ENCODE measurements at places on chromosomes 13 and 19.

DNA sequence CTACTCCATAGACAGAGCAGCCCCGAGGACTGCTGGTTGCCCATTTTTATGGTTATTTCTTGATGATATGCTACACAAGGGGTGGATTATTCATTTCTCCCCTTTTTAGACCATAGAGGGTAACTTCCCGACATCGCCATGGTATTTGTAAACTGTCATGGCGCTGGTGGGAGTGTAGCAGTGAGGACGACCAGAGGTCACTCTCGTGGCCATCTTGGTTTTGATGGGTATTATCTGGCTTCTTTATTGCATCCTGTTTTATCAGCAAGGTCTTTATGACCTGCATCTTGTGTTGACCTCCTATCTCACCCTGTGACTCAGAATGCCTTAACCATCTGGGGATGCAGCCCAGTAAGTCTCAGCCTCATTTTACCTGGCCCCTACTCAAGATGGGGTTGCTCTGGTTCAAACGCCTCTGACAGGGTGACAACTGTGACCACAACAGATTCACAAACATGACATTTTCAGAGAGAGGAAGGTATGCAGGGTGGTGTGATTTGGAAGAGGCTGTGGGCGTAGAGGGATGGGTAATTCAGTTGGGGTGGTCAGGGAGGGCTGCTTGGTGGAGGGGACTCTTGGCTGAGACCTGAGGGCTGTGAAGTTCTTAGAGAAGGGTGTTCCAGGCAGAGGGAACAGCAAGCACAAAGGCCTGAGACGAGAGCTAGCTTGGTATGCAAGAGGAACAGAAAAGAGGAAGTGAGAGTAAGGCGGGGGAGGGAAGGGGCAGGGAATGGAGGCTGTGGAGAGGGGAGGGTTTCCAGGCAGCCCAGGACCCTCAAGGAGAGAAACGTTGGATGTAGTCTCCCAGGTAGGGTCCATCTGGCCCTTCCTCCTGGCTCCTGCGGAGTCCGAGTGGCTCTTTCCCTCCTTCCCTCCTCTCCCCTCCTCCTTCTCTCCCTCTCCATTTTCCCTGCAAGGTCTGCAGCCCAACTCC is 23.5 kb downstream of the FAM187B start:
- no peak for DNase-seq

GRCh38 chr13:107043021-107043956 is 475.4 kb upstream of the ARGLU1 start:
- DNase-seq: no peak

DNA sequence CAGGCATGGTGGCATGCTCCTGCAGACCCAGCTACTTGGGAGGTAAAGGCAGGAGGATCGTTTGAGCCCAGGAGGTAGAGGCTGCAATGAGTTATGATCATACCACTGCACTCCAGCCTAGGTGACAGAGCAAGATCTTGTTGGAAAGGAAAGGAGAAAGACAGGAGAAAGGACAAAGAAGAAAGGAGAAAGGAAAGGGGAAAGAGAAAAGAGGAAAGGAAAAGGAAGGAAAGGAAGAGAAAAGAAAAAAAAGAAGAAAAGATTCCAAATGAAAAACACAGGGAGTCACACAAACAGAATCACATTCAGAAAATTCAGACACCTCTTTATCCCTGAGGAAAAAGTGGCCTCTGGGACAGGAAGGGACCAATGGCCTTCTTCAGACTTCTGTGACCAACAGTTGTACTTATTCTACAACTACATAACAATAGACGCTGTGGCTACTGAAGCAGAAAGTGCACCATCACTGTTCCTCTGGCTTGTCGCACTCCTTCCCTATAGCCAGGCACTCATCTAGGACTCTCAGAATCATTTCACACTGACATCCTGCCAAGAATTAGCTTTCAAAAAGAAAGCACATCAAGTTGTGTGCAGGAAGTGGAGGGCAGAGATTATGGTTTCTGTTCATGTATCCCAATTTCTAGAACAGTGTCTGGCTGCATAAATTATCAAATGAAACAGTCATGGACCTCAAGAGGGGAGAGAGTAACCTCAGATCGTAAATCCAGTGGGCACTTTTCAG is 5.9 kb downstream of the MTMR6 start:
- DNase-seq: no peak

GRCh38 chr13:46947425-46948191 is 50.8 kb upstream of the HTR2A start:
- no peak for DNase-seq

GRCh38 chr19:42327381-42327780 is 1.9 kb downstream of the MEGF8 start:
- DNase-seq: no peak

DNA sequence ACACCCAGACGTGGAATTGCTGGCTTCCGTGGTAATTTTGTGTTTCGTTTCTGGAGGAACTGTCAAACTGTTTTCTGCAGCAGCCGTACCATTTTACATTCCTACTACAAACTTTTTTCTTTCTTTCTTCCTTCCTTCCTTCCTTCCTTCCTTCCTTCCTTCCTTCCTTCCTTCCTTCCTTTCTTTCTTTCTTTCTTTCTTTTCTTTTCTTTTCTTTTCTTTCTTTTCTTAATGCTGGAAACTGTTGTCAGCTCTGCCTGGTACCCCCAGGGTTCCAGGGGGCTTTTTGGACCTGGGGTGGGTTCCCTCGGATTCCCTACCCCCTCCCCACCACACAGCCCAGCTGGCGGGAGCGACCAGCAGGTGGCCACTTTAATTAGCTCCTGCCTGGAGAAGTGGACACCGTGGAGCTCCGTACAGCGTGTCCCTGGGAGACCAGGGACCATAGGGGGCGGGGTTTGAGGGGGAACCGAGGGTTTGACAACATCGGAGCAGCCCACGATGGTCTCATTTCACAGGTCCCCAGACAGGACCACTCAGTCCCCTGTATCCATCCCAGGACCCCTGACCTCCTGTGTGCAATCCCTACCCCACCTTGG is 24.4 kb downstream of the CELF5 start:
- no peak for DNase-seq

DNA sequence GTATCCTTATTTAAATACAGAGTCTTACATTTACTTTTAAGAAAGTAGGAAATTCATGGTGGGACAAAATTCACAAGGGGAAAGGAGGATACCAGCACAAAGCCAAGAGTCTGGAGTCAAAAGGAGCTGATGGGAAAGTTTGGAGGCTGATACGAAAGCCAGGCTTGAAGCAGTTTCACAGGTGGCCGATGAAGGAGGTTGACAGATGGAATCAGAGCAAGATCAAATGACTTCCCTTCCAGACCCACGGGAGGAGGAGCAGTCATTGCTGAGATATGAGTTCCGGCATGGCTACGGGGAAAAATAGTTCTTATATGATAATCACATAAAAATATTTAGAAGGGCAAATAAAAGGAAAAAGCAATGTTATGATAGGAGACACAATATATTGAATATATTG is 65.0 kb downstream of the DGKH start:
- DNase-seq: no peak

GRCh38 chr13:76861859-76862258 is 24.3 kb downstream of the KCTD12 start:
- no peak for DNase-seq

- DNase-seq: no peak
Observed at GRCh38 chr13:98475522-98475921, 101.4 kb downstream of the STK24 start.

DNA sequence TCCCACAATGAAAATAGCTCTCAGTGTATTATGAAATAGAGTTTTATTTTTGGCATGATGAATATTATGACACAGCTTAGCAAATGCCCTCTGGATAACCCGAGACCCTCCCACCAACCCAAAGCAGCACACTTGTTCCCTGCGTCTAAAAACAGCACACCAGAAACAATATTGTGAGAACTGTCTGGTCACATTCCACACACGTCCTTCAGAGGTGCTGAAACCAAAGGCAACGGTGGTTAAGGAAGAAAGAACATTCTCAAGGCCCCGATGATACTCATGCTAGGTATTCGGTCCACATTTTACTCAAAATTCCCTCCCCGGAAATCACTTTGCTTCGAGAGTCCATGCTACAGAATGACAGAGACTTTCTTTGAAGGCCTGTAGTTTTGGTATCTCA is 156.7 kb downstream of the SLC7A1 start:
- DNase-seq: no peak

GRCh38 chr13:69243366-69243765 is 864.3 kb upstream of the ATXN8OS start:
- peak; percentile 42 for DNase-seq

DNA sequence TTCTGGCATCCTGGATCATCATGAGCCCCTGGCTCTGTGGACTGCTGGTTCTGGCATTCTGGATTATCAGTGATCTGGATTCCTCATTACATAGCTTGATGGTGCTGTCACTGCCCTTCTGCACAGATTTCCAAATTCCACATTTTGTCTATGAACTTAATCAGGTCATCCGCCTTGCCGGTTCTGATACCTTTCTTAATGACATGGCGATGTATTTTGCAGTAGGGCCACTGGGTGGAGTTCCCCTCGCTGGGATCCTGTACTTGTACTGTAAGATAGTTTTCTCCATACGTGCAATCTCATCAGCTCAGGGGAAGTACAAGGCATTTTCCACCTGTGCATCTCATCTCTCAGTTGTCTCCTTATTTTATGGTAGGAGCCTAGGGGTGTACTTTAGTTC is 24.4 kb upstream of the OR7C2 start:
- no peak for DNase-seq

DNA sequence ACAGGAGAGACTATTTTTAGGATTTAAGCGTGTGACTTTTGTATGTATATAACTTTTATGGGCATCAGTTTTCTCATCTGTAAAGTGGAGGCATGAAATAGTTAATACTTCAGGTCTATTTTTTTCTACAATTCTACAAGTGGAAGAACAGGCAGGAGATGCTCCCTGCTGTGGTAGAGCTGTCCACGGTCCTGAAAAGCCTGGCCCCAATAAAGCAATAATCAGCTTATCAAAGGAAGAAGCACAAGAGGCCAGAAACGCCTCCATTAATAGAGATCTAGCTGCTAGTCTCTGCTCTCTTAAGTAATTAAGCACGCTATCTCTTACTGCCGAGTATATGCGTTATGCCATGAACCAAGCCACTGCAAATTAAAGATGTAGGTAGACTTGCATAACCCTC is 28.0 kb upstream of the WASF3 start:
- no peak for DNase-seq

GRCh38 chr13:26541678-26542568 is 15.6 kb upstream of the WASF3 start:
- DNase-seq: no peak

DNA sequence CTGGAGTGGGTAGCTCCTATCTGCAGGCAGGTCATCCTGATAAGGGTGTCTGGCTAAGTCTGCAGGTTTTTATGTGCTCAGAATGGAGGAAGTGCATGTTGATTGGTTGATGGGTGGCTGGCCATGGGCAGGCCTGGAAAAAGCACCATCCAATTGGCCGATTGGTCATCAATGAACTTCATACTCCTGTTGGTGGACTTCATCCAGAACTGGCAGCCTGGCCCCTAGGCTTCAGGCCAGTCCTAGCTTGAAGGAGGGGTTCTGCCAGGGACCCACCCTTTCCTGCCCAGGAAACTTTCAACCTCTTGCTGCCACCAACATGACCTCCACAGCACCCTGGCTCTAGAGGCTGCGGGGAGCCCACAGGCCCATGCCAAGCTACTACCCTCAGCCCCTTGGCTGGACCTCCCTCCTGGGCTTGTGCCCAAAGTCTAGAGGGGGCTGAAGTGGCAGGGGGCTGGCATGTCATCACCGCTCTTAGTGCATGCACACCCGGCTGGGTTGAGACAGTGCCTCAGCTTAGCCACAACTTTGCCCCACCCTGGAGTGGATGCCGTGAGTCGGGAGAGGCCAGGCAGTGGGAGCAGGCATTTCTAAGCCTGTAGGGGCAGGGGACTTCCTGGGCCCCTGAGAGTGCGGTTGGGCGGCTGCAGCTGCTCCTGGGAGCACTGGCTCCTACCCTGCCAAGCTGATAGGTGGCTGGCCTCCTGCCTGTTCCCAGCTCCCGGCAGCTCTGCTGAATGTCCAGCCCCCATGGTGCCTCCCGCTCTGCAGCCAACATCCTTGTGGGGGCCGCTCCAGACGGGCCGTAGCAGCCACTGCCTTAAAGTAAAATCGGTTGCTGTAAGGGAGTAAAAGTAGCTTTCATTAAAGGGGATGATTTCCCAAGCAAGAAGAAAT is 13.2 kb downstream of the DNAJC15 start:
- no peak for DNase-seq

DNA sequence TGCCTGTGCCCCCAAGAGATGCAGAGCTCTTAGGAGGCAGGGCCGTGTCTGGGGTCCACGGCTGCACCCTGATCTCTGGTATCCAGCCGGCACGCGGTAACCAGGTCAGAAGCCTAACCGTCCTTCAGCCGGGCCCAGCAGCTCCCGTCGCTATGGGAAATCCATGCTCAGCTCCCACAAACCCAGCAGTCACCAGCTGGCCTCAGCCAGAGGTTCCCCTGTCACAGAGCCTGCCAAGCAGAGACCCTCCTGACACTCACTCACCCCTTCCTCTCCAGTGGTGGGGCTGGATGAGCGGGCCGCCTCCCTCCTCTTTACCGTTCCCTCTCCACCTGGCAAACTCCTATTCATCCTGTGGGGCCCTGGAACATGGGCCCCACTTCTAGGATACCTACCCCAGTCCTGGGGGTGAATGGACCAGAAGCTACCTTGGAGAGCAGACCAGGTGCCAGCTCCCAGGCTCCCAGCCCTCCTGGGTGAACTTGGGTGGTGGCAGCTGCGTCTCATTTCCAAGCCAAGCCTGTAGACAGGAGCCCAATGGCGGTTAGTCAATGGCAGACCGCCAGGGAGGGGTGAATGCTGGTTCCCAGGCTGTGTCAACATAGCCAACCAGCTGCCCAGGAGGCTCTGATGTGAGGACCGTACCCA is 21.4 kb upstream of the TCF3 start:
- no peak for DNase-seq

- DNase-seq: peak; percentile 32
Observed at GRCh38 chr13:45416516-45417128, 1.6 kb downstream of the SLC25A30 start.

- no peak for DNase-seq
Observed at GRCh38 chr19:19207637-19208572, 3.9 kb upstream of the NCAN start.

DNA sequence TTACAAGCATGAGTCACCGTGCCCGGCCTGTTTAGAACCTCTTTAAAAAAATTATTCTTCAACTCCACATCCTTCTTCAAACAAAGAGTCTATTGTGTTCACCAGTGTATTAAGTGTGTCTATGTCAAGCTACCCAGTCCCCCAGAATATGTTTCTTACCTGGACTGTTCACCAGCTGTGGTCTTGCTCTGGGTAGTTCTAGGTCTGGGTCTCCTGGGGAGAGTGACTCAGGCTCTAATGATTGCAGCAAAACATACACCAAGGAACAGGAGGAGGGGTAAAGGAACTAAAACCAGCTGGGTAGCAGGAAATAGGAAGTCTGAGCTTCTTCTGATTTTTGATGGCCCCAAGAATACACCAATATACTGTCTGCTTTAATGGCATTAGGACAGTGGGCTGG is at the start of gene FPR1:
Gene FPR1, minus strand, starts transcription at position 224 of the 400 bp plus-strand sequence. CDS start 4,884 bp downstream, outside the sequence.
- DNase-seq: no peak
